ENCODE measurements at places on chromosomes 3 and 15.

- DNase-seq, result no peak
Observed at GRCh38 chr15:84671211-84671610, 13.2 kb upstream of the NMB start.

DNA sequence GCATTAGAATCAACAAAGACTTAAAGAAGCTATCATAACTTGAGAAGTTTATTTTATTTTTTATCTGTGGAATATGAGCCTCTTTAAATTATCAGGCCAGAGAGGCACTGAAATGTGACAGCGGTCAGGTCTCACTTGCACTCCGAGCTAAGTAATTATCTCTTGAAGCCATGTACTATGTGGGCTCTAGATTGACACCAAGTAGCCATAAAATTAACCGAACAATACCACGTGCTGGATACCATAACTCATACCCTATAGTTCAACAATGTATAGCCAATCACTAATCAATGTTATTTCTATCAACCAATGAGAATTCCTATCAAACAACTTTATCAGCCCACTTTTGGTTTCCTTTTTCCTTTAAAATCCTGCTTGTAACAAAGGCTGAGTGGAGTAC is 299.3 kb downstream of the TBC1D5 start:
- no peak for DNase-seq

DNA sequence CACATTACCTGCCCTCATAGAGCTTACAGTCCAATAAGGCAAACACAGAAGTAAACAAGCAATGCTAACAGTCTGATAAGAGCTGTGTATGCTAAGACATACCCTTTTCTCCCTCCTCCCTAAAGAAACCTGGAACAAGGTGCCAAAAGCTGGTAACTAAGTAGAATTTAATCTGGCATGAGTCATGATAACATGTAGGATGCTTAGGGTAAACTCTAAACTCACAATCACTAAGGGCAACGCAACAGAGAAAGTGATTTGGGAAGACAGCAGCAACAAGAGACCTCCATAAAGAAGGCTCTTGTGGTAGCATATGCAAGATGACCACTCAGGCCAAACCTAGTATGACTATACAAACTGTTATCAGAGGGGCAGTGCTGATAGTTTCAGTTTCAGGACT is 55.5 kb downstream of the MYO1E start:
- no peak for DNase-seq

- no peak for DNase-seq
Observed at GRCh38 chr3:48548729-48549705, 7.6 kb downstream of the PFKFB4 start.
